ENCODE measurements at places on chromosomes 12 and 14.

DNA sequence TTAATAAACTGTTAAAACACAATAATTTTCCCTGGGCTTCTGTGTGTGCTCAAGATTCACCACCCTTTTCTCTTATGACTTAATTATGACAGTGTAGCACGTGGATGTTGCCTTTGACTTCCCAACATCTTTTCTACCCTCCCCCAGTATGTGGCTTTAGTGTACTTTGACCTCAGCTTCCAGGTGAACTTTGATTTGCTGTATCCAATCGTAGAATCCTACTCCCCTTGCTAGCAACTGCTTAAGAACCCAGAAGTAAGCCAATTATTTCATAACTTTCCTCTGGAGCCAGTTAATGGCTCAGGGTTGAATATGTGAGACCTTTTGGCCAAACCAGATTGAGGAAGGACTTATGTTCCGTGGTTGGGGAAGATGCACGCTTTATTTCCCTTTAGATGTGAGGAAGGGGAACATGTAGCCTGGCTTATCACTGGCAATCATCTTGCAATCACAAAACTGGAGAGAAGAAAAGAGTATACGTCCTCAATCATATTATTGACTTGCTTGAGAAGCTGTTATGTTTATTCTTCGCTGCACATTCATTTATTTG is 259.6 kb upstream of the ATP2B1 start:
- no peak for DNase-seq

DNA sequence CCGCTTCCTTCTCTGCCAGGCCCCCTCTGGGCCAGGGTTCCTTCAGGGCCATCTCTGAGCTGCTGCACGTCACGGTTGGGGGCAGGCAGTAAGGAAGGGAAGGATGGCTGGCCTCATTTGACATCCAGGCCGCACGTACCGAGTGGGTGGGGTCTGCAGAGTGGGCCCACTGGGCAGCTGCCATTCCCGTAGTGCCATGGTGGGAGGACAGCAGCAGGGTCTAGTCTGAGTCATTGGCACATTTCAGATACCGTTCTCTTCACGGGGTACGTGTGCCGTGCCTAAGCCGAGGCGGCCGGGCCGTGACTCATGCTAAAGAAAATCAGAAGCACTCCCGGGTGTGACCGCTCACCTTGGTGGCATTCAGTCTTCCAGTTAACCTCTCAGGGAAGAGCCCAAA is 43.9 kb downstream of the IL31 start:
- DNase-seq: no peak

- DNase-seq: no peak
Observed at GRCh38 chr12:65192963-65193516, 23.7 kb downstream of the LEMD3 start.

DNA sequence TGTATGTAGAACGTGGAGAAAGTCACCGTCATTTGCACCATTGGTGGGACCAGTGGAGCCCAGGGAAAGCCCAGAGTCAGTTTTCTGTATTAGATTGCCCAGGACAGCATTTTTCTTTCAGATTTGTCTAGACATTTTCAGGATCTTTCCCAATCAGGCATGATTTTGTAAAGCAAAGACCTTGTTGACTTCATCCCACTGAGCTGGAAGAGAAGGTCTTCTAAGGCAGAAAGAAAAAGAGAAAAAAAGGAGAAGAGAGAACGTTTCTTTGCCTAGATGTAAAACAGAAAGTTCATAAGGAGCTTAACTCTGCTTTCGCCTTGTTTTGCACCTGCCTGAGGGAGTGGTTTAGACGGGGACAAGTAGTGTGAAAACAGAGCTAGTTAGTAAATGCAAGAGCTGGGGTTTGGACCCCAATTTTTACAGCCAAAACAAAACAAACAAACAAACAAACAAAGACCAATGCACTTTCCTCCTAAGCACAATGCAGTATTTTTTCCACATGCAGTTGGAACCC is 273.1 kb downstream of the ZFP36L1 start:
- DNase-seq: no peak

- DNase-seq: no peak
Observed at GRCh38 chr14:64817631-64818030, 62.1 kb downstream of the SPTB start.

GRCh38 chr12:82866227-82866775 is 179.6 kb downstream of the TMTC2 start:
- no peak for DNase-seq

DNA sequence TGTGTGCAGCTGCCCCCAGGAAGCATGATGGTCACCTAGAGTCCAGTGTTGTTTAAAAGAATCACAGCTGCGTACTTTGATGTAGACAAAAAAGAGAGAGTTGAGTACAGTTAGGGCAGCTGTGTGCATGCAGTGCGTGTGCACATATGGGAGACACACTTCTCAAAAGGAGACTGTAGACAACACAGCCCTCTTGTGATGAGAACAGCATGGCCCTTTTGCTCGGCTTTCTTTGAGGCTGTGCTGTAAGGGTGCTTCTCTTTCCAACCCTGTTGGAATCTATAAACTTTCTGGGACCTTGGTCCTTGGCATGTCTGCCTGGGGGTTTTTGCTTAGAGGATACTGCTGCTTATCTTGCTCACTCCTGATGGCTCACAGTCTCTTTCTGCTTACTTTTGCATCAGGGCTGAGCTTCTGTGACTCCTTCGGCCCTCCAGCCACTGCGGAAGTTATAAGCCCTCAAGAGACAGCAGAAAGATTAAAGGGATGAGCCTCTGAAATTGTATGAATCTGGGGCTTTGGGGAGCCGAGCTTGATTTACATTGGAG is 102.9 kb downstream of the DYRK2 start:
- DNase-seq: no peak

- DNase-seq: no peak
Observed at GRCh38 chr12:2290516-2291065, 237.8 kb downstream of the CACNA1C start.

DNA sequence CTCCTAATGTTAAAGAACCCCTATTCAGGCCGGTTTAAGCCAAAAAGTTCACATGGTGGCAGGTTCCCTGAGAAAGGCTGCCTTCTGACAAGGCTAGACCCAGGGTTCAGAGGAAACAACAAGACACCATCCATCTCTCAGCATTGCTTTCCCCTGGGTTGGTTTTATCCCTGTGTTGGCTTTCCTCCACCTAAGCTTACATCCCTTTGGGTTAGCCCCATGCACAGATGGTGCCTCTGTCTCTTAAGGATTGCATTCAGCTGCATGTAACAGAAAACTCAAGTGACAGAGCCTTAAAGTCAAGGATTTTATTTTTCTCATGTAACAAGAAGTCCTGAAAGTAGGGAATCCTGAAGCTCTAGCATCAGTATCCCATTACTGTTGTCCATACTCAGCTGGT is 42.8 kb upstream of the RIN3 start:
- no peak for DNase-seq

- DNase-seq: no peak
Observed at GRCh38 chr12:105736498-105736897, 402.3 kb downstream of the NUAK1 start.

- no peak for DNase-seq
Observed at GRCh38 chr12:16166563-16167470, 110.7 kb downstream of the SLC15A5 start.

- no peak for DNase-seq
Observed at GRCh38 chr14:93146119-93146518, 30.4 kb upstream of the ITPK1 start.

- no peak for DNase-seq
Observed at GRCh38 chr14:32809255-32809654, 129.4 kb upstream of the NPAS3 start.

DNA sequence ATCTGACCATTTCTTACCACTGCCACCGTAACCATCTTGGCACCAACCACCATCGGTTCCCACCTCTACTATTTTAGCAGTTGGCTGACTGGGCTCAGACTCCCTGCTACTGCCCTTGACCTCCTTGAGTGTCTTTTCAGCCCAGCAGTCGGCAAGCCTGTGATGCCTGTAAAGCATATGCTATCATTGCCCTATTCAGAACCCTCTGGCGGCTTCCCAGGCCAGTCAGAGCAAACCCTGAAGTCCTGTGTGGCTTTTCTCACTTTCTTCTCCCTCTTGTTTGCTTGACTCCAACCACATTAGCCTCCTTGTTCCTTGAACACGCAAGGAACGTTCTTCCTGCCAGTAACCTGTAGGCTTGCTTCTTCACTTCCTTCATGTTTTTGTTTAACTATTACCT is 6.2 kb downstream of the IRAK3 start:
- DNase-seq: no peak

DNA sequence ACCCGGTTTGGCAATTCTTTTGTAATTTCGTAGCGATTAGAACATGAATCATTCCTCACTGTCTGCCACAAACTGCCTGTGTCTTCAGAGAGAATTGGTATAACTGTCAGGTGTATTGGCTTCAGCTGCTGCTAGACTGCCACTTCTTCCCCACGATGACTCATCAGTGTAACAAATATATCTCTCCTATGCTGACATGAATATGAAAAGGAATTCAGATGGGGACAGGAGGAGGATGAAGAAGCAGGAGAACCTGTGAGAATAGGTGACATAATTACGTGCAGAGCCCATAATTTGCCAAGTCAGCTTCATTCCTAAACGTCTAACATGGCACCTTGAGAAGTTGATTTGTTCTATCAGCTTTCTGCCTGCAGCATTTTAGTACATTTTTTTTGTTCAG is 64.9 kb downstream of the FRMD6 start:
- no peak for DNase-seq

DNA sequence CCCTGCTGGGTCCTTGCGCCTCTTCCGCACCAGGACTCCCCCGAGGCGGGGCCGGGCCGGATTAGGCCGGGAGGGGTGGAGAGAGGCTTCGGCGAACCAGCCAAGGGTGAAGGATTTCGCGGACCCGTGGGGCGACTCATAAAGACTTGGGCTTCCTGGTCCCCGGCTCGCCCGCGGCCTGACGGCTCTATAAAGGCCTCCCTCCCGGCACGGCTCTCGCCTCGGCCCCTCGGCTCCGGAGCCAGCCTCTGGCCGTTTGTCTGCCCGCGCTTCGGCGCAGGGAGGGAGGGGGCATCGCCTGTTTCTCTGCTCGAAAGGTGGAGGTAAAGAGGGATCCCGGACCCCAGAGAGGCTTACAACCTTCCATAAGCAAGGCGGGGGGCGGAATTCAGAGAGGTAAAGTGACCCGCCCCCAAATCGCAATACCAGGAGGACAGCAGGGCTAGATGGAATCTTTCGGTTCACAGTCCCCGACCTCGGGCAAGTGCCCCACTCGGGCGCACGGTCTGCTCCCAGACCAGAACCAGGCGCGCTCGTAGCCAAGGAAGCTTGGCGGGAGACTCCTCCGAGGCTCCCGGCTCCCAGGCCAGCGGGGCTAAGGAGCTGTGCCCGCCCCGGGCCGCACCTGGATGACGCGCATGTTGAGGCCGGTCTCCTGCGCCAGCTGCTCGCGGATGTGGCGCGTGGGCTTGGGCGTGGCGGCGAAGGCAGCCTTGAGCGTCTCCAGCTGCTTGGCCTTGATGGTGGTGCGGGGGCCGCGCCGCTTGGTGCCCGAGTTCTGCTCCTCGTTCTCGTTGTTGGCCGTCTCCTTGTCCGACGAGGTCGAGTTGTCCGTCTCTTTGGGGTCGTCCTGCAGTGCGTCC is 3.9 kb downstream of the LHX5 start:
- DNase-seq: no peak

GRCh38 chr12:93812626-93813025 is 135.5 kb downstream of the CRADD start:
- no peak for DNase-seq

GRCh38 chr12:15717940-15718567 is 71.1 kb downstream of the EPS8 start:
- no peak for DNase-seq

DNA sequence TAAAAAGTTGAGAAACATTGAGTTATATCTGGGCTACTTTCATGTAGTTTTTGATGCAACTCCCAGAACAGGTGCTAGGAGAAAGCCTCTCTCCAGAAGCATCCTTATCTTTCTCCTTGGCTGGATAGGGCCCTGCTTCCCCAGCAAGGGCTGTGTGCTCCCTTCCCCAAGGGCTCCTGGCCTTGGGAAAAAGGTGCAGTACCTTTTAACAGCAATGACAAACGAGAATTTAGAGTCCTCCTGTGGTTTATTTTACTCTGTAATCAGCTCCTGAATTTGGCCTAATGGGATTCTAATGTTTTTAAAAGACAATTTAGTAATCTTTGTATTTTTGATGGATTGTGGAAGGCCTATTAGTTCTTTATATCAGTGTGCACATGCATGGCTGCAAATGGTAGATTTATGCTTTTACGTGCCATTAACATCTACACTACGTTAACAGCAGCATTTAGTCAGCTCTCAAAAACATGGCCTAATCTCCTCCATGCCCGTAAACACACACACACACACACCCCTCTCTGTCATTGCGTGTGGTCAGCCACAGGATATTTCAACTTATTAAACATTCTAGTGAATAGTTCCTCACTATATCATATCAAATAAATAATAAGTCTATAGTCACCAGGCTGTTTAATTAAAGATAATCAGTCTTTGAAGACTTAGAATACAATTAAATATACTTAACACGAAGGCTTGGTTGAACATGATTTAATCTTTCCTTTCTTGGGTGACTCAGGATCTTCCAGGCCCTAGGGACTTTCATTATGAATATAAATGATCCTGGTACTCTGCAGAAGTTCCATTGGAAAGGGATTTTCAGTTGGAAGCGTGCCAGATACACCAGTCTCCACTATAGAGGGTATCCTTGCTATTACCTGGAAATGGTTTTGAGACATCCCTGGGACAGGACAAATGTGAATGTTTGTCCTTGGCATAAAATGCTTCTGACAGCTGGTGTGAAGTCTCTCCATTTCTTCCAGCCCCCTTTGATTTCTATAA is 181.4 kb upstream of the PWP1 start:
- DNase-seq: no peak

DNA sequence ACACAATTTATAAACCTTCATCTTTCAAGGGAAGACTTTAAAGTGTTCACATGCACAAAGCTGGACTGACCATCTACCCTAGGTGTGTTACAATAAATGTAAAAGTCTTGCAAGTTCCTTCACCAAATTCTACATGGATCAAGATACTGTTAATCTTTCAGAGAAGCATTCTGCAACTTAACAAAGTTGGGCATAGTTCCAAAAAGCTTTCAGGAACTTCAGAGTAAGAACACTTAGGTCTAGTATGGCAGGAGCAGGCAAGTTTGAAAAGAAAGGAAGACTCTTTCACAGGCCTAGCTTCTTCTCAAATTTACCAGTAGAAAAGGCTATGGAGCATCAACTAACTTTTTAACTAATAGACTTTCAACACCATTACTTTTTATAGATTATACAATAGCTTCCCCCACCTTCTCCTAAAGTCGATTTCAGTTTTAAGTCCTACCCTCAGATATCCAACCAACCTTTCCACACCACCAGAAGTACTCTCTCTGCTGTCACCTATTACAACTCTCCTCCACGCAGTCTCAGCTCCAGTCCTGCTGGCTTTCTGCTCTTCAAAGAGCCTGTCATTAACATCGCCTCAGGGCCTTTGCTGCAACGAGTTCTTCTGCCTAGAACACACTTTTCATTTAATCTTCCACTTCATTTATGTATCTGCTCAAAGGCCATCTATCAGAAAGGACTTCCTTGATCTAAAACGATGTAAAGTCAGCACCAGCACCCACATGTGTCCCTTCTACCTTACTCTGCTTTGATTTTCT is 333.9 kb downstream of the CEP128 start:
- DNase-seq: no peak

DNA sequence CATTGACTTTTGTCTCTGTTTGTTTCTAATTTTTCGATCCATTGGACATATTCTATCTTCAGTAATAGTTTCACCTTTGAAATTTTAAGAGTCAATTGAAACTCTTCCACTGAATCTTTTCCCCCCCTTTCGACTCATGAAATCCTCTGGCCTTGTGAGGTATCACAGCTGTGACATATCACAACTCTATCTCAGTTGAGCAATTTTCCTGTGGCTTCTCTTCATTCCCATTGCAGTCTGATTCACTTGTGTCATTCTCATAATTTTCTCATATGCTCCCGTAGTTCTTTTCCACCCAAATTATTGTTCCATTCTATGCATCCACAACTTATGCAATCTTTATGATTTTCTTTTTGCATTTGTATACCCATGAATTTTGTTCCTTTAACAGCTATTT is 261.6 kb downstream of the DACT1 start:
- DNase-seq: no peak
